Stimulated activated CD8-positive, alpha-beta memory T cell treated with anti-CD3 and anti-CD28 coated beads, Interleukin-7, amount 100 ng/mL, for 4 hours (primary cell): ENCODE measurements at places on chromosomes 7 and 10.

DNA sequence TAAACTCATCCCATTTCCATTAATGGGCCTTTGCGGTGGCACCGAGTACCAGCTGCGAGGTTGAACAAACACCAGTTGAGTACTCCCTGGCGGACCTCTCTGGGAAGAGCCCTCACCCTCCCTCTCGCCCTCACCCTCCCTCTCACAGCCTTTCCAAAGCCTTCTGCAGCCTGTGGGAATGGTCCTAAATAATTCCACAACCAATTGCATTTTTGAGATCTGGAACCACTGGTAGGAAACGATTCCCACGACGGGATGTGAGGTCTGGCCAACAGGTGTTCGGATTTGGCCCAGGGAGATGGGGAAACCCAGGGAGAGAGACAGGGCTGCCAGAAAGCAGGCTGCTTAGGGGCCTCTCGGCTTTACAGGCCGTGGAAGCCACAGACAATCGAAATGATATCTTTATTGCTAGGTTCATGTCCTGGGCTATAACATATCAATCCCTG, 5.3 kb downstream of the PTF1A start:
- DNase-seq, result no peak

DNA sequence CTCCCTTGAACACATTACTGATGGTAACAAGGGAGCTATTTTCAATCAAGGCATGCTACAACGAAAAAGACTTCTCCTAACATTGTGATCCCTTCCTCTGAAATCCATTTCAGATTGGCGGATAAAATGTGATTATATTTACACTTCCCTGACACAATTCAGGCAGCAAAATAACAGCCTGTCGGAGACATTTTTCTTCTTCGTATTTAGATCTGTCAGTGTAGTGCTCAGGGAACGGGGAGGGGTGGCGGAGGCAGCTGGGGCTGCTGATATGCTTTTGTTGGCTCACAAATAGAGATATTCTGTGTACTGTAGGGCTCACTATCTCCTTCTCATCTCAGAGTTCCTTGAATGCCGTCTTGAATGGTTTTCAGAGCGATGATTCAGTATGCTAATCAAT, 1261.7 kb upstream of the AUTS2 start:
- no peak for DNase-seq

GRCh38 chr10:119439922-119440321, 102.6 kb downstream of the RGS10 start:
- no peak for DNase-seq

- no peak for DNase-seq
Observed at GRCh38 chr10:88071879-88072278, 208.5 kb downstream of the PTEN start.

DNA sequence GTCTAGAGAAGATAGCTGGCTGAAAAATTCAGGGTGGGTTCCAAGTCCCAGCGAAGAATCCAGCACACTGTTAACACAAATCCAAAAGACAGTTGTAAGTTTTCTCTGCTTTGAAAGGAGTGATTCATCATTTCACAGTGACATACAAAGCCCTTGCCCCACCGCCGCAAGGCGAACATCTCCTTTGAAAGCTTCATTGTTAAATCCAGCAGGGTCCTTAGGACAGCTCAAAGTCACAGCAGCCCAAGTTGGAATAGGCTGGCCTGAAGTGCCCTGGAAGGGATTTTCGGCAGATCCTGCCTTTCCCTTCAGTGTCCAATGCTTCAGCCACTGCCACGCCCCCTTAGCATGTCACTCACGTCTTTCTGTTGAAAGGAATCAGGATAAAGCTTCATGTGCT, 526.1 kb downstream of the CALN1 start:
- DNase-seq, result no peak

DNA sequence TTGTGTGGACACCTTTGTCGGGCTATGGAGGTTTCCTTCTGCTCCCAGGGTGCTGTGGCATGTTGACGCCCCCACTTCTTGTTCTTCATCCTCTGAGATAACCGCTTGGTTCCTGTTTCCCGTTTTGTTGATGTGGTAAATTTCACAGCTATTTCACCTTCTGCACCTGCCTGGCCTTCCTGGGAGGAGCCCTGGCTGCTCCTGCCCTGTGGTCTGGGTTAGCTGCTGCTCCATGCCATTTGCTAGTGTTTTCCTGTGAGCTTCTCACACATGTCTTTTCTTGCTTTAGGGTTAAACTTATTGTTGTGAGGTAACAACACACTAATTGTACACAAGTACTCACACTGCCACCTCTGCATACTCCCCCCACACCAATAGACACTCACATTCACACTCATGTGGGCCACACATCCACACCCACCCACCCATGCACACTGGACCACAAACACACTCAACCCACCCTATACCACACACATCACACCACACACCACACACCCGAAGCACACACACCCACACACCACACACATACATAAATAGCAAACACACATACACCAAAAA, 46.5 kb upstream of the MSMB start:
- no peak for DNase-seq

DNA sequence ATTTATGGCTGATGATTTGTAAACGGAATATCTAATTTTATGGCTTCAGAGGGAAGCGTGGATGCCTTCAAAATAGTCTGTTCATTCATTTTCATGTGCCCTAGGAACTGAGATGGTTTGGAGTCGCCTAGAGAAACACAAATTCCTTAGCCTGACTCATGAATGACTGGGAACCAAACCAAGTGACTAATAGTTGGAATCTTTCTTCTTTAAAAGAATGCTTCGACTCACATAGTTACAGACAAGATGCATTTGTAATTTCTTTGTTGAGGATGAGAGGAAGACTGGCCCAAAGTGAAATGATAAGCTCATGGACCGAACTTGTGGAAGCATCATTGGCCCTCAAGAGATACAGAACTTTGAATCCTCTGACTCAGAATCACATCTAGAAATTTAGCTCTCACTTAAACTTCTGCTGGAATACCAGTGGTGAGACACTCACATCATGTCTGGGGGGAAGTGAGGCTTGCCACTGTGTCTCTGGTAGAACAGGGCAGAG, 1107.2 kb downstream of the NRG3 start:
- no peak for DNase-seq

- no peak for DNase-seq
Observed at GRCh38 chr10:130854151-130854550, 457.4 kb downstream of the TCERG1L start.

DNA sequence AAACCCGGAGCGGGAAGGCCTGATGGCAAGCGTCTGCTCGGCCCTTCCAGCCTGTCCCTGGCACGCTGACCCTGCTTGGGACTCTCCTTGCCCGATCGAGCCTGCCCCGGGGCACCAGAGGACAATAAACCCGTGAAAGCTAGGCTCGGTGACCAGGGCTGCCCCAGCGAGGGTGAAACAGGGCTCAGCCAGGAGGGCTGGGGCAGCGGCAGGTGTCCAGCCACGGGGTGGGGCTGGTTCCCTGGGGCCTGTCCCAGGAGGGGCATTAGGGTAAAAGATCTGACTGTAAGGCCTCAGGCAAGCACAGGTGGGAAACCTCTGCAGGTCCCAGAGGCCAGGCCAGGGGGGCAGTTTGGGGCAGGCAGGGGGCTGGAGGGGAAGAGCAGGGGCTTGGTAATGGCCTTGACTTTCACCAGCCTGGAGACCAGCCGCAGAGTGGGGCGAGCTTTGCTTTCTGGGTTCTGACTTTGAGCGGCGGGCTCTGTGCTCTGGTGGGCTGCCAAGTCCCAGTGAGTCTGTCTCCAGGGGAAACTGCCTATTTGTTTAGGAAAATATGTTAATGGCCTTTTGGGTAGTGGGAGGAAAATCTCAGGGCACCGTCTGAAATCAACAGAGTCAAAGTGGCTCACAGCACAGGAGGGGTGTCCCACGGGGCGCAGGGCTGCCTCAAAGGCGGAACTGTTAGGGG, 68.2 kb upstream of the INPP5A start:
- no peak for DNase-seq

DNA sequence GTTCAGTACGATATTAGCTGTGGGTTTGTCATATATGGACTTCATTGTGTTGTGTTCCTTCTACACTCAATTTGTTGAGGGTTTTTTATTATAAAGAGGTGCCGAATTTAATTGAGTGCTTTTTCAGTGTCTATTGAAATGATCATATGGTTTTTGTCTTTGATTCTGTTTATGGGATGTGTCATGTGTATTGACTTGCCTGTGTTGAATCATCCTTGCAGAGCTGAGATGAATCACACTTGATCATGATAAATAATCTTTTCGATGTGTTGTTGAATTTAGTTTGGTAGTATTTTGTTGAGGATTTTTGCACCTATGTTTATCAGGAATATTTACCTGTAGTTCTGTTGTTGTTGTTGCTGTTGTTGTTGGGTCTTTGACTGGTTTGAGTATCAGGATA, 39.8 kb downstream of the ATOH7 start:
- DNase-seq, result no peak

GRCh38 chr7:130277763-130278643, 11.3 kb downstream of the CPA2 start:
- no peak for DNase-seq

- DNase-seq, result no peak
Observed at GRCh38 chr7:143735962-143736361, 21.5 kb downstream of the CTAGE6 start.

DNA sequence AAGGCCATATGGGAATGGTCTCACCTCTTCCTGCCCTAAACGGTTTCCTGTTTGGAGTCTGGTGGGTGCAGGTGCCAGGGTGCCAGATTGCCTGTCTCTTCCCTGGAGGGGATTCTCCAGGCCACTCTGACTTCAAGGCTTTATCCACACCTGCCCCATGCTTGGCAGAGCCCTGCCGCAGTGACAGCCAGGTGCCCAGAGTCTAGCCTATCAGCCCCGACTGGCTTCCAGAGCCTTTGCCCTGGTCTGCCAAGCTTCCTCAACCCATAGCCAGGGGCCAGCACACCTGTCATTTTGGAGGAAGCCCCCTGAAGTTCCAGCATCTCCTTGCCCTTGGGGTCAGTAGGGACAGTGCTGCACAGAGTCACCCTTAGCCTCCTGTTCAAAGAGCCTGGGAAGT, 21.6 kb downstream of the TBATA start:
- DNase-seq, result no peak

DNA sequence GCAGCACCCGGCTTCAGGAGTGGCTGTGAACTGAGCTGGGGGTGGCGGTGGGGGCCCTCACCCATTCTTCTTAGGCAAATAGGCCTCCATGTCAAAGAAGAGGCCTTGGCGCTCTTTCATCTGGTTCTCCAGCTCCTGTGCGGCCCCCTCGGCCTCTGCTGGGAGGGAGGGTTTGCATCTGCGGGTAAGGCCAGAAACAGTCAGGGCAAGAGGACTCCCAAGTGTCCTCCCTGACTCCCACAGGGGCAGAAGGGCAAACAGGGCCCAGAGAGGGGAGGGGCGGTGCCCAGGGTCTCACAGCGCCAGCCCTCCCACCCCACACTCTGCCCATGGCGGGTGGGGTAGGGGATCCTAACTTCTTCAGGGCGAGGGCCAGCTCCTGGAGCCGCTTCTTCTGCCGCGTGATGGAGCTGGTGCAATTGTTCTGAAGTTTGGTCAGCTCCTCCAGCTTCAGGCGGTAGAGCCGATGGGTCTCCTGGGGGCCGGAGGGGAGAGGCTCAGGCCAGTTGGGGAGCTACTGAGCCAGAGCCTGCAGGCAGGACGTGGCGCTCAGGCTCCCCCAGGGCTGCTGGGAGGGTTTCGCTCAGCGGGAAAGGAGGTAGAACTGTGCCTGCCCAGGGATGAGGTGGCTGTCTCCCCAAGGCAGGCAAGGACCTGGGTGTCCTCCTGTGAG, 2.2 kb downstream of the TMEM120A start:
- no peak for DNase-seq

DNA sequence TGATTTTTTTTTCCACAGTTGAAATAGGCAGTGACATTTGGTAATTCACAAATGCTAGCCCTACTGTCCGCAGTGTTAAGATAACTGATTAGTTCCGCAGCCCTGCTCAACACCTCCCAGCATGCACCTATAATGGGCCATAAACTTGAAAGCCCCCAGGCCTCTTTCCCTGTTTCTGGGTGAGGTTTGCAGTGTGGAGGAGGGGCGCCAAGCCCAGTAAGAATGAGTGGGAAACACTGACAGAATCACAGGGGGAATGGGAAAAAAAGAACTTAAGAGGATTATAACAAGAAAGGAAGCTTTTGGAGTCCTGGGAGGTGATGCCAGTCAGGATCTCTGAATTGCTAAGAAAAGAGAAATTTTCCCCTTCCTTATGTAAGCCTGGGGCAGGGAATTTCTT, 39.6 kb upstream of the SP8 start:
- DNase-seq, result no peak

DNA sequence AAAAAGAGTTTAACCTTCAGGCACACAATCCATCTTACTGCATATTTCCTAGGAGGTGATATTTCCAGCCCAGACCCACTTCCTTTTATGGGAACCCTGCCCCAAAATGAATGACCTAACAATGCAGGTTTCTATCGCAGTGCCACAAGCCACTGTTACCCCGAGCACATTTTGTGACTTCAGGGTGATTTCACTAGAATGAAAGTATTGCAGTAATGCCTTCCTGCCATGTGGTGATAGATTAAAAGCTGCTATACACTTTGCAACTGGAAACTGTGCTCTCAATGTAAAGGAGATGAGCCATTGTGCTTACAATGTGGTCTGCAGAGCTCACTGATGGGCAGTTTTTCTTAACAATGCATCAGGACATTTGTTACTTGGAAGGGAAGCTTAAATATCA, 90.5 kb upstream of the RSU1 start:
- DNase-seq, result no peak

DNA sequence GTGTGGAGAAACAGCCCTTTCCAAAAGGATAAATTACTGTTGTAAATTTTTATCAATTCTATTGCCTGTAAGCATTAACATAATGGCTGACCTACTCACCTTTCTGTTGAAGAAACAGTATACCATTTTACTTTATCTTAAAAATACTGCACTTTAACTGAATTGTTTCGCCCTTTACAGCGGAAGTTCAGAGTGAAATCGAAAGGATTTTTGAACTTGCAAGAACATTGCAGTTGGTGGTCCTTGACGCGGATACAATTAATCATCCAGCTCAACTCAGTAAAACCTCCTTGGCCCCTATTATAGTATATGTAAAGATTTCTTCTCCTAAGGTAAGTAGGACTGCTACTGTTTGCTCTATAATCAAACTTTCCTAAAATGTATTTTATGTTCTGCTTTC, 117.5 kb downstream of the NSUN6 start:
- DNase-seq, result no peak

GRCh38 chr7:30988351-30989005, 24.7 kb downstream of the GHRHR start:
- DNase-seq, result no peak

DNA sequence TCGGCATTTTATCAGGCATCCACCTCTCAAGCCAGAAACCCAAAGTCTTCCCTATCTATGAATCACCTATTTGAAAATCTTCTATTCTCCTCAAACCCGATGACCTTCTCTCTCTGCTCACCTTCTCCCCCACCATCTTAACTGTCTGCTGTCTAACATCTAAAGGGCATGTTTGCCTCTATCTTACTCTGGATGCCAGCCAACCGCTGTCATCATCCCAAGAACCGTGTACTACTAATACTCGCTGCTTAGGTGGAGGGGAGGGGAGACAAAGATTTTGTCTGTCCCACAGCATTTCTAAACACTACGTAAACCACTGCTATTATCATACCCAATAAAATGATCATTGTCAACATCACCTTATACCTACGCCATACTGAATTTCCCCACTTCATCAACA, 29.5 kb downstream of the PAXIP1 start:
- no peak for DNase-seq
